ENCODE measurements at places on chromosomes 2 and 18.

- no peak for DNase-seq
Observed at GRCh38 chr2:129610766-129611165, 368.7 kb upstream of the RAB6C start.

GRCh38 chr2:46368401-46368800 is 71.2 kb downstream of the EPAS1 start:
- no peak for DNase-seq

GRCh38 chr2:96484091-96484490 is 21.1 kb downstream of the NEURL3 start:
- DNase-seq: no peak

DNA sequence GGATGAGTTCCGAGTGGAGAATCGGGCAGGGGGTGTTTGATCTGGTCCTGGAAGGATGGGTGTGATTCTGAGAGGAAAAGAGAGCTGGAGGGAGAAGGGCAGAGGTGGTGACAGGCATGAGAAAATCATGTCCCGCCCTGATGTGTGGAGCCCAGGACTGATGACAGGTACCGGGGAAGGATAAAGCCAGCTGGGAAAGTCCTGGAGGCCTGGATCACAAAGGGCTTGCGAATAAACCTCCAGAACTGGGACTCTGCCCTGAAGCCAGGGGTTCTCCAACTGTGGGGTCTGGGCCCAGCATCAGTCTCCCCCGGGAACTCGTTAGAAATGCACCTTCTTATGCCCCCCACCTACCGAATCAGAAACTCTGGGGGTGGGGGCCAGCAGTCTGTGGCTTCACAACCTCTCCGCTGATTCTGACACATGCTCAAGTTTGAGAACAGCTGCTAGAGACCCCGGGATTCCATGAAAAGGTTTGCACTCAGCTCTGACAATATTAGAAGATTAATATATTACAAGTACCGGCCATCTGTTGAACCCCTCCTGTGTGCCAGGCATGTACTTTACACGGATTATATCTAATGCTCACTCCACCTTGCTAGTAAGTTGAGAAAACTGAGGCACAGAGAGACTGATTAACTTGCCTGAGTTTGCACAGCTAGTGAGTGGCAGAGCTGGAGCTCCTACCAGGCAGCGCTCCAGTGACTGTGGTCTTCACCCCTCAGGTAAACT is 8.0 kb downstream of the TNFRSF11A start:
- DNase-seq: no peak

- no peak for DNase-seq
Observed at GRCh38 chr2:233044974-233045605, 12.6 kb downstream of the NEU2 start.

- DNase-seq: no peak
Observed at GRCh38 chr2:7900593-7900992, 781.3 kb upstream of the ID2 start.

DNA sequence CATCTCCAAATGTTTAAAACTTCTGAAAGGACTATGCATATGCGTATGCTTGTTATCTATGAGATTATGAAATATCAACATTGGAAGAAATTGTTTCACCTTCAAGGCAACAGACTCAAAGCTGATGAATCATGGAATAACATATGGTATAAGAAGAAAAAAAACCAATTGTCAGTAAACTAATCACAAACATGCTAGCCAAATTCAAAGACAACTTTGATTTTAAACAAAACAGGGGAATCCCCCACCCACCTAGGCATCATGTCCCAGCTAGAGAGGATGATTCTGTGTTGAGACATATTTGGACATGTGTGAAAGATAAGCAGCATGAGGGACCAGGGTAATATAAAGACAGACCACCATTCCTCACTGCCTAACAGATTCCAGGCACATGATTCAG is 147.7 kb downstream of the WDPCP start:
- no peak for DNase-seq

GRCh38 chr2:224915136-224915535 is 127.1 kb downstream of the DOCK10 start:
- DNase-seq: no peak

- DNase-seq: no peak
Observed at GRCh38 chr2:167733747-167734146, 513.6 kb downstream of the STK39 start.

- DNase-seq: no peak
Observed at GRCh38 chr2:85678794-85679672, 11.0 kb upstream of the SFTPB start.

- DNase-seq: no peak
Observed at GRCh38 chr2:68623820-68624219, 19.6 kb upstream of the PROKR1 start.

DNA sequence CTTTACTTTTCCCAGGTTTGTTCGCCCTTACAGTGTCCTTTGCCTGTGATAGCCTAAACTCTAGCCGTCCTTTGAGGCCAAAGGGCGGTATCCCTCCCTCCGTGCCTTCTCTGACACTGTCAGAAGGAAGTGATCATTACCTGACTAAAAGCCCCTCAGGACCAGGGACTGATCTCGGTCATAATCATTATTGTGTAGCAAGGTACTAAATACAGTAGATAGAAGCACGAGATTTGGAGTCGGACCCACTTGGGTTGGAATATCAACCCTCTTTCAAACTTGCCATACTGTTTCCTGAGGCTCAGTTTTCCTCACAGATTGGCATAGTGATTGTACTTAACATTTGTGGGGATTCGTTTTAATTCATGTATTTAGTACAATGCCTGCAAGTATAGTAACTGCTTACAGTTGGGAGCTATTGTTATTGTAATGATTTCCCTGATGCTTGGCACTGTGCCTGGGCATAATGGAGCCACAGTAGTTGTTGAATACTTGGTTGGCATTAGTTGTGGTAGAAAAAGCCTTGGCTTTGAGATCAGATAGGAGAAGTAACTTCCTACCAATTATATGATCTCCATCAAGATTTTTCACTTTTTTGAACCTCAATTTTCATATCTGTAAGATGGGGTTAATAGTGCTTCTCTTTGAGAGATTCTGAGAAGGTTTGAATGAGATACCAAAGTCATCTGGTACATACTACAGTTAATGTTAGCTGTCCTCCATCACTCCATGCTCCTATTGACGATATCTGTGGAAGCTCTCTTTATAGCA is 836 bp downstream of the STK11IP start:
- DNase-seq: no peak

- DNase-seq: no peak
Observed at GRCh38 chr2:188369365-188369764, 77.7 kb downstream of the GULP1 start.

- DNase-seq: no peak
Observed at GRCh38 chr18:27652480-27653121, 467.5 kb upstream of the CHST9 start.

- DNase-seq: no peak
Observed at GRCh38 chr18:35876243-35876642, 96.2 kb upstream of the RMP24 start.

- DNase-seq: no peak
Observed at GRCh38 chr2:21759819-21760218, 636.1 kb downstream of the TDRD15 start.

Measured in vagina (tissue), 2 donors.